ENCODE measurements at places on chromosomes 13 and 19.

DNA sequence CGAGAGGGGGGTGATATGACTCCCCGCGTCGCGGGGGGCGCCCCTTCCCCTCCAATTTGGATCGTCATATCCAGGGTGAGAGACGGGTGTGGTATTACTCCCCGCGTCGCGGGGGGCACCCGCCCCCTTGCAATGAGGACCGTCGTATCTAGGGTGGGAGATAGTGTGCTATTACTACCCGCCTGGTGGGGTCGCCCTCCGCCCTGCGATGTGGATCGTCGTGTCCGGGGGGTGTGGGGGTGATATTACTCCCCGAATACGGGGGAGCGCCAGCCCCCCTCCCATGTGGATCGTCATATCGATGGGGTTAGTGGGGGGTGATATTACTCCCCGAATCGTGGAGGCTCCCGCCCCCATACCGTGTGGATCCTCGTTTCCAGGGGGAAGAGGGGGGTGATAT is 29.2 kb upstream of the RGCC start:
- peak; percentile 22 for DNase-seq

DNA sequence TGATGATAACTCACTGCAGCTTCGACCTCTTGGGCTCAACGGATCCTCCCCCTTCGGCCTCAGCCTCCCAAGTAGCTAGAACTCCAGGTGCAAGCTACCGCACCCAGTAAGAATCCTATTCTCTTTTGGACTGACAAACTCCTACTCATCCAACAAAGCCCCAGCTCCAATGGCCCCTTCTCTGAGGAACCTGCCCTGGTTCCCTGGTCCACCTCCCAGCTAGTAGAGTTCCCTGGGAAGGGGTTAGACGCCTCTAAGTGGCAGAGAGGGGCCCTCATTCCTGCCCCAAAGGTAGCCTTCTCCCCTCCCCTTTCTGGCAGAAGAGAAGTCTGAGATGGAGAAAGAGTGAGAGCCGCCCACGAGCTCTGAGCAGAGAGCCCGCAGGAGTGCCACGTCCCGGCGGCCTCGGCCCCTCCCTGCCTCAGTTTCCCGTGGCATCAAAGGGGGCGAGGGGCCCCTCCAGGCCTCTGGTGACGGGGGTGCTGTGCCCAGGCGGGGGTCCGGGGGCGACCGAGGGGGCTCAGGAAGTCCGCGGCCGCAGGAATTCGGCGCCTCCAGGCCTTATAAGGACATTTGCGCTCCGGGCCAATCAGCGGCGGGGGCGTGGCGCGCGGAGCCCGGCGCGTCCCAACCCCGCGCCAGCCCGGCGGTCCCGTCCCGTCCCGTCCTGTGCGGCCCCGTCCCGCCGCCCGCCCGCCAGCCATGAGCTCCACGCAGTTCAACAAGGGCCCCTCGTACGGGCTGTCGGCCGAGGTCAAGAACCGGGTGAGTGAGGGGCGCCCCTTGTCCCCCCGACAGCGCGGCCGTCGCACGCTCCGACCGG is at the start of gene CNN2:
Gene CNN2, plus strand, starts transcription at position 649 of the 823 bp plus-strand sequence. Its CDS starts 54 bp downstream, at position 703.
- peak; percentile 95 for DNase-seq

DNA sequence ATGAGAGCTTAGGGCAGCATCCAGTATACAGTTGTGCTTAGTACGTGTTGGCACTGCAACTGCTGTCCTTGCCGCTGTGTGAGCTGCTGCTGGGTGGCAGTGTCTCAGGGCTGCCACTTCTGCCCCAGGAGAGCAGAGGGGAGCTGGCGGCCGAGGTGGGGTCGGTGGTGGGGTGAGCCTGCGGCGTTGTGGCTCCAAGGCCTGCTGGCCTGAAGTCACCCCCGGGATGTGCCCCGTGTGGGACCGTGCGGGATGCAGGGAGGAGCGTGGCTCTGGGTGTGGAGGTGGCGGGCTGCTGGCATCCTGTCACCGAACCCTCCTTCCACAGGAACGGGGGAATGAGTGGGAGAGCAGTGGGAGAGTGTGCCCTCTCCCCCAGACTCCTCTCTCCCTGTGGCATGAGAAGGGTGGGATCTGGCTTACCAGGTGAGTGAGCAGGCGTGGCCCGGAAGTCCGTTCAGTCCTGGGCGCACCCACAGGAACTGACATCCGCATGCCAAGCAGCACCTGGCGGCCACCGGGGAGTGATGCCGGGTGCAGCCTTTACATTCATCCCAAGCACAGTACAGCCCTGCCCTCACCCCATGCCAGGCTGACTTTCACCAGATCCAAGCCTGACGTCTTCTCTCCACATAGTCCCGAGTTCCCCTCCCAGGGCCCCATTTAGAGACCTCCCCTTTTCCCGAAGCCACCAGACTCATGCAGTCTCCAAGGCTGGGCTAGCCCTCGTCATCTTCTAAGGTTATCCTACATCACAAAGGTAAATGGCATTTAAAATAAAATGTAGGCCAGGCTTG is 26.6 kb downstream of the MCF2L start:
- DNase-seq: no peak

DNA sequence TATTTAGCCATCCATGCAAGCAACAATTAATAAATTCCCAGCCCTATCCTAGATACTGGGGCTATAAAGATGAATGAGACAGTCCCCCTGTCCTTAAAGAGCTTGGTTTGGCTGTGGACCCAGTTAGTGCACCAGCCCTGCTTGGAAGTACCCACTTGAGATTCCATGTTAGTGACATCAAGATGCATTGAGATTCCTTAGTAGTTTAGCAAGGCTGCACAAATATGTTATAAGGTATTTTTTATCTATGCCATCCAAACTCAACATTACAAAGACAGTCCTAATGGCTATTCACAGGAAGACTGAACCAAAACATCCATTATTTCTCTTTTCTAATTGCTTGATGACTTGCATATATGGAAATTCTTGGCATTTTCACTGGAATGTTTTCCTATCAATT is 48.8 kb upstream of the RAP2A start:
- peak; percentile 70 for DNase-seq

GRCh38 chr19:13408889-13409518 is 97.3 kb downstream of the CACNA1A start:
- no peak for DNase-seq

- peak; percentile 76 for DNase-seq
Observed at GRCh38 chr13:45109102-45109720, 11.1 kb upstream of the GTF2F2 start.

DNA sequence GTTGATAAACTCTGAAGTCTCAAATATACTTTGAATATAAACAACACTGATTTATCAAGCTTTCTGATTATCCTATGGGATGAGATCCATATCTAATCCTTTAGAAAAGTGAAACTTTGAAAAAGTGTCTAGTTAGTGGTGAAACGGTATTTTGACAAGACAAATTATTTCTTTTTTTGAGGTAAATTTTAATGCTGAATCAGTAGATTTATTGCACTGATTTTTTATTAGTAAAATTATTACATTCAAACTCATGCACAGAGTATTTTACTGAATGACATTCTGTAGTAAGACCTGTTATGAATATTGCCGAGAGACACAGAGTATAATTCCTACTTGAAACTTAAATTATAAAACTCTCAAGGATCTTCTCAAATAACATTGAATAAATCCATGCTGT is 679.1 kb upstream of the SPRY2 start:
- DNase-seq: no peak

GRCh38 chr19:19034204-19034624 is 811 bp downstream of the ARMC6 start:
- DNase-seq: peak; percentile 77

- no peak for DNase-seq
Observed at GRCh38 chr19:4709440-4710280, 14.0 kb downstream of the DPP9 start.

Data from astrocyte of the hippocampus (primary cell).